Thymus (tissue), 14 donors: ENCODE measurements at places on chromosomes 12 and 14. TPM values are rescaled to one million over a fixed set of nuclear protein-coding genes. Genes with fewer than 3 reads are reported as not detected.

DNA sequence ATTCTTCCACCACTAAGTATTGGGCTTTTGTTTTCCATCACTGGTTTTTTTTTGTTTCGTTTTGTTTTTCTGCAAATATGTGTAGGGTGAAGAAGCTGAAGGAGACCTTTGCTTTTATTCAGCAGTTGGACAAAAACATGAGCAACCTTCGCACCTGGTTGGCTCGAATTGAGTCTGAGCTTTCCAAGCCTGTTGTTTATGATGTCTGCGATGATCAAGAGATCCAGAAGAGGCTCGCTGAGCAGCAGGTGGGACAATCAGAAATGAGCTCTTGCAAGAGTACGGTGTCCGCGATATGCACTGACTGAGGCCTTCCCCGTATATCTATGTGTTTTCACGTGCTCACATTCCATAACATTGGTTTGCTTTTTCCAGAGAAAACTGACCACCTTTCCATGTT is 91.5 kb downstream of the ESR2 start:
- no peak for DNase-seq

The BBOF1 gene
- total RNA-seq, result 4.2 TPM

GRCh38 chr14:93496856-93497741 is 66.4 kb downstream of the UNC79 start:
- no peak for DNase-seq

GRCh38 chr12:67919406-67919805 is 69.8 kb upstream of the IFNG-AS1 start:
- no peak for DNase-seq

- no peak for DNase-seq
Measured at GRCh38 chr14:98501836-98502235, 770.2 kb downstream of the BCL11B start.

The ARHGEF40 gene
- total RNA-seq, result 6.9 TPM

The PLEK2 gene
- 34.0 TPM for total RNA-seq

DNA sequence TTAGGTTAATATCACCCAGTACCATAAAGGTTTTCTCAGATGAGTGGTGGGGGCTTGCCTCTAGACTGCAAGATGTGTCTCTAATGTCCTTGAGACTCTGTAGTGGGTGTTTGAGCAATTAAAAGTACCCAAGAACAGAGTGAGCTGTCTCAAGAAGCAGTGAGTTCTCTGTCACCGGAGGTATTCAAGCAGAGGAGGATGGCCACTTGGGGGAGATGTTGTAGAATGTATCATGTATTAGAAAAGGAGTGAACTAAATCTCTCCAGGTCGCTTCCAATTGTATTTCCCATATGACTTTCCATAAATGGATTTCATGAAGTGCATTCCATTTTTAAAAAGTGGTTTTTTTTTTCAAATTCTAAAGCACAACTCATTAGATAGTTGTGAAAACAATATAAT is 35.0 kb downstream of the SLC17A8 start:
- no peak for DNase-seq

- no peak for DNase-seq
Measured at GRCh38 chr12:96623155-96623554, 133.8 kb downstream of the CFAP54 start.

The GLS2 gene
- total RNA-seq, result 1.0 TPM

- DNase-seq, result no peak
Measured at GRCh38 chr14:60241091-60241490, 7.9 kb upstream of the PPM1A start.

The KRT77 gene
- 0.66 TPM for total RNA-seq

DNA sequence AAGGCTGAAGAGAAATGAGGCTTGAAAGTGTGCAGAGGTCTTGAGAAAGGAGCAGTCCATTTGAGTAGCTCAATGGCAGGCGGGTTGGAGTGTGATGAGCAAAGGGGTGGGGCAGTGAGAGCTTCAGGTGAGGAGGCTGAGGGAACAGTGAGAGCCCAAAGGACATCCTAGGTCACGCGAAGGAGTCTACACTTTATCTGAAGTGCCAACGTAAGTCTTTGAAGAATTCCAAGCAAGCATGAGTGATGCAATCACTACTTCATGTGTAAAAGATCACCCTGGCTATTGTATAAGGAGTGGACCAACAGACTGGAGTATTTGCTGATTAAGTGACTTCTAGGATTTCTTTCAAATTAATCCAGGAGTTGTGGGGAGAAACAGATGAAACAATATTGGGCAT is 159.9 kb upstream of the HIF1A start:
- no peak for DNase-seq

The RAD9B gene
- 1.0 TPM for total RNA-seq

- DNase-seq, result no peak
Measured at GRCh38 chr14:49014476-49014875, 571.7 kb downstream of the RPS29 start.

GRCh38 chr14:77364146-77364545 is 12.7 kb downstream of the TMED8 start:
- DNase-seq, result no peak

GRCh38 chr12:71786829-71787228 is 32.2 kb downstream of the RAB21 start:
- no peak for DNase-seq

GRCh38 chr14:76097547-76097946 is 54.2 kb upstream of the GPATCH2L start:
- no peak for DNase-seq

DNA sequence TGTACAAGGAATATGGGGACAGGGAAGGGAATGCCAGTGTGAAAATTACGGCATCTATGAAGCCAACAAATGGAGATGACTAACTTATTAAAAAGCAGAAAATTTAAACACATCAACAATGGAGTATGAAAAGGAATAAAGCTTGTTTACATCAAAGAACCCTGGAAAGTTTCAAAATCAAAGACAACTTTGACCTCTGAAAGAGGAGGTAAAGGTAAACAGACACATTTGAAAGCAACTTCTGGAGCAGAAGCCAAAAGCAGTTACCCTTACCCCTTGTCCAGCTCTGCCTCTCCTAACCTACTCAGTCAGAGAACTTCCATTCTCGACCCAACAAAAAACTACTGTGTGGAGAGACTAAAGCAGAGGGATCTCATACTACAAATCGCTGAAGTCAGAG is 184.3 kb downstream of the DUSP6 start:
- no peak for DNase-seq

- DNase-seq, result no peak
Measured at GRCh38 chr12:20205854-20206253, 162.5 kb upstream of the PDE3A start.

DNA sequence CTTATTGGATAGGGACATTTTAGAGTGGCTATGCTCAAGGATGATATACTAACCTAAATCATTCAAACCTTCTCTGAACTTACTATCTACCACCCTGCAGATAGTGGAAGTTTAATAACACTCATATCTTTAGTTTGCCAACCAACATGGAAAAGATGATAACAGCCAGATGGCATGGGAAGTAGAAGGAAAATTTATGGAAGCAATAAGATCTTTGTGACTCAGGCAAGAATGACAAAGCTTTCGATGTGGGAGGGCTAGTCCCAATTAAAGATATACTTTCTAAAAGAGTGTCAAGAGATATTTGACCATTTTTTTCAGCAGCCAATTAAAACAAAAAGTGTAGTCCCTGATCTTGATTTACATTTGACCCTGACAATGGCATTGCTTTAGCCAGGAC is 631.7 kb downstream of the RPS29 start:
- no peak for DNase-seq

DNA sequence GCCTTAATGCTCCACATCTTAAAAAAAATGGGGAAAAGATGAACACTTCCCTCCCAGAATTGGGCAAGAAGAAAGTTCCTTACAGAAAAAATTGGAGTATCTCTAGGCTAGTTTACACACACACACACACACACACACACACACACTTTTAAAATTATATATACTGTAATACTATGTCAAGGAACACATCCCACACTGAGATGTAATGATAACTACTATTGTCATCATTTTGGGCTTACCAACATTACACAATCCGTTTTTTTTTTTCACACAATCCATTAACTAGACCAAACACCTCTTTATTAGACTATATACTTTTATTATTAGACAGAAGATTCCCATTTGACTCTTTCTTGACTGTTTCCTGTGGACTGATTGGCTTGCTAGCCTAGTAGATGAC is 2.5 kb downstream of the LTBR start:
- DNase-seq, result no peak

The NOVA1 gene
- total RNA-seq, result 0.94 TPM

GRCh38 chr14:74348735-74349463 is 628 bp downstream of the VRTN start:
- no peak for DNase-seq

GRCh38 chr14:79584679-79585078 is 626.6 kb downstream of the DIO2 start:
- DNase-seq, result no peak

The ADAM21 gene
- total RNA-seq, result 0.05 TPM

GRCh38 chr14:61752626-61753025 is 9.6 kb upstream of the SNAPC1 start:
- no peak for DNase-seq

The RFX4 gene
- 0.05 TPM for total RNA-seq

- DNase-seq, result no peak
Measured at GRCh38 chr14:58793131-58793740, 155.5 kb downstream of the DACT1 start.

The PIK3C2G gene
- total RNA-seq, result 0.05 TPM

- DNase-seq, result no peak
Measured at GRCh38 chr12:81128930-81129554, 51.2 kb downstream of the ACSS3 start.

The TMEM253 gene
- 0.14 TPM for total RNA-seq

The PPFIBP1 gene
- 23.7 TPM for total RNA-seq

DNA sequence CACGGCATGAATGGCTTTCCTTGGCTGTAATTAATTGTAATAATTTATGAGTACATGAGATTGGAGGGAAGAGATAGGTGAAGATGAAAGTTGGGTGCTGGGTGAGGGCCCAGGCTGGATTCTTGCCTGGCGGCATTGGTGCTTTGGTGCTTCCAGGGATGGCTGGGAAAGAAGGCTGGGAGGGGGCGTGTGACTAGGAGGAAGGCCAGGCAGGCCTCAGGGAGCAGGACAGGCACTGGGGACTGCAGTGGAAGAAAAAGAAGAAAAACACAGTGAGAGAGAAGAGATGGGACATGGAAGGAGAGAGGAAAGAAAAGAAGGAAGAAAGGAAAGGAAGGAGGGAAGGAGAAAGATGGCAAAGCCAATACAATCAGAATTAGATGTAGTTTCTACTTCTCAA is 3.7 kb downstream of the HOXC9 start:
- no peak for DNase-seq

The TMBIM4 gene
- 88.7 TPM for total RNA-seq

The PRICKLE1 gene
- total RNA-seq, result 1.4 TPM

- DNase-seq, result no peak
Measured at GRCh38 chr12:69897744-69898143, 72.7 kb downstream of the MYRFL start.

The KLHL33 gene
- total RNA-seq, result 0.80 TPM

The HSPB8 gene
- 27.7 TPM for total RNA-seq

The DDX47 gene
- total RNA-seq, result 56.0 TPM

DNA sequence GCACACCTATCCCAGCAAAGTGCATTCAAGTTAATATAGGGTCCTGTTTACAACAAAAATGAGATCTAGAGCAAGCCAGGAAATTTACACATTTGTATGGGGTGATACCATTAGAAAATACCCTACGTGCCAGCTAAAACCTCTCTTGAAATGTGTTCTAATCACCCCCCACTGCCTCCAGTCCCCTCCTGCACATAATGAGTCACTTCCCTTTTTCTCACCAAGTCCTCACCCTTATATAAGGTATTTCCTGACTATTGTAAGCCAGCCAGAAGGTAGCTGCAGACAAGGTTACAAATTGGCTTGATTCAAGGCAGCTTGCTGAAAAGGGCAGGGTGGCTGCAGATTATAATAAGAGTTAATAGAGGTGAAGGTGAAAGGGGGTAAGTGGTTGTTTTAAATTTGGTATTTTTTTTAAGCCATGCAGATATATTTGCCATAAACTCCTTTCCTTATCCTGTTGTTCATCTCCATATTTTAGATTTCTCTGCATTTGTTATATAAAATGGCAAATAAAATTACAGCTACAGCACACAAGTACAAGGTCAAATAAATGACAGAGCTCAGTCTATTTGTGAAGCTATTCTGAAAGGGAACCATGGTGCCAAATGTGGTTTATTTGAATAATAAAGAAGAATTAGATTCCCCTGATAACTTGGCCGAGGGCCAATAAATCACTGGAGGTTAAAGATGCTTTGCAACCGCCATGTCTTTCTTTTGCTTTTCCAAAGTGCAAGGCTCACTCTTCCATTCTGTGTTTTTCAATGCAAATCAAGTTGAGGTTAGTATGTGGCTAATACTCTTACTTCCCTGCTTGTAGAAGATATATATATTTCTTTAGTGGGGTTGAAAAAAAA is 385.9 kb downstream of the EGLN3 start:
- no peak for DNase-seq

DNA sequence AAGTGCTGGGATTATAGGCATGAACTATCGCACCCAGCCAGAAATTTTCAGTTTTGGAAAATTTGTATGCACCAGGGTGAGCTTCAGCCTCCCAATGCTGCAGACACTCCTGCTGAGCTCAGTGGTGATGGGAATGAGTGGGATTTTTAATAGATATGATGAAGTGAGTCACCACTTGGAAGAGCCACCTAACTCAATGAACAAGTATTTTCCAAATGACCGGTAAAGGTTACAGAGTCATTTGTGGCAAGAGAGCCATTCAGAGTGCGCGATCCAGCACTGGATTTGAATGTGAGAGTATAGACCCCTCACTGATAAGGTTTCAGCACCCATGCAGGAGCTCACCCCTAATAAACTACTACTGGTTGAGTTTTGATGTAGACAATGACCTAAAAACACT is 100.7 kb downstream of the PPP2R5C start:
- DNase-seq, result no peak

DNA sequence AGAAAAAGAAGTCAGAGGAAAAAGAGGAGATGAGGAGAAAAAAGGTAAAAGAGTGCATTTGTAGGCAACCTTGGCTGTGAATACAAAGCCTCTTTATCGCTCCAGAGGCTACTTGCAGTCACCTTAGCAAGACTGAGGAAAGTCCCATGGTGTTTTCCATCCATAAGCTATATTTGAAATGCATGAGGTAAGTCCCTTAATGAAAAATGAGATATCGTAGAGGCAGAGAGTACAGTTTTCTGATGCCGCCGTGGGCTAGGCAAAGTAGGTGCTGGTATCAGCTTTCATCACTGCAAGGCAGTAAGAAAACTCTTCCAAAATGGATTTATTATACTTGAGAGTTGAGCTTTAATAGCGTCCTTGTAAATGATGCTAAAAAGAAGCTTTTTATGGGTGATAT is 186.8 kb downstream of the ASCL1 start:
- no peak for DNase-seq

The ESR2 gene
- 0.52 TPM for total RNA-seq

- no peak for DNase-seq
Measured at GRCh38 chr14:94636744-94637412, 24.7 kb downstream of the SERPINA3 start.

The PMCH gene
- 0.47 TPM for total RNA-seq

GRCh38 chr14:100547633-100548294 is 39.5 kb downstream of the BEGAIN start:
- DNase-seq, result no peak

GRCh38 chr12:93748672-93749383 is 71.7 kb downstream of the CRADD start:
- no peak for DNase-seq

GRCh38 chr14:101125719-101126651 is 222.5 kb upstream of the RTL1 start:
- DNase-seq, result no peak
